ENCODE measurements at places on chromosomes 5 and 9. TPM values are rescaled to one million over a fixed set of nuclear protein-coding genes. Genes with fewer than 3 reads are reported as not detected.

DNA sequence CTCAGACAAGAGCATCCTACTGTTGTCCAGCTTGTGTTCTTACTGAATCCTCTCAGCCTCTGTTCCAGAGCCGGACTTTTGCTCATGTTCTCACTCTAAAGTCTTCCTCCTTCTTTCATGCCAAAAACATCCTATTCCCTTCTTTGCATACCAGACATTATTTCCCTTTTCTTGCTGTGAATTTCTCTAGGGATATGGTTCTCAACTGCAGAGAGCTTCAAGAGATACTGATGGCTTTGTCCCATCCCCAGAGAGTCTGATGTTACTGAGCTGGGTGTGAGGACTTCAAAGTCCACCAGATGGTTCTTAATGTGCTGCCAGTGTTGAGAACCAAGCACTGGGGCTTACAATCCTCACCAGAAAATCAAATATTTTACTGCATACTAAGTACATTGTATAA is 98.6 kb upstream of the FER start:
- DNase-seq: no peak

- no peak for DNase-seq
Measured at GRCh38 chr5:53871775-53872174, 311.3 kb downstream of the NDUFS4 start.

- no peak for DNase-seq
Measured at GRCh38 chr9:109771087-109771486, 8.9 kb upstream of the PALM2AKAP2 start.

Gene GHR
- total RNA-seq: 0.28 TPM

- DNase-seq: no peak
Measured at GRCh38 chr5:107958861-107959260, 288.1 kb upstream of the EFNA5 start.

GRCh38 chr9:124264823-124265233 is 7.1 kb downstream of the NEK6 start:
- DNase-seq: no peak

GRCh38 chr5:14168793-14169262 is 25.7 kb downstream of the TRIO start:
- no peak for DNase-seq

DNA sequence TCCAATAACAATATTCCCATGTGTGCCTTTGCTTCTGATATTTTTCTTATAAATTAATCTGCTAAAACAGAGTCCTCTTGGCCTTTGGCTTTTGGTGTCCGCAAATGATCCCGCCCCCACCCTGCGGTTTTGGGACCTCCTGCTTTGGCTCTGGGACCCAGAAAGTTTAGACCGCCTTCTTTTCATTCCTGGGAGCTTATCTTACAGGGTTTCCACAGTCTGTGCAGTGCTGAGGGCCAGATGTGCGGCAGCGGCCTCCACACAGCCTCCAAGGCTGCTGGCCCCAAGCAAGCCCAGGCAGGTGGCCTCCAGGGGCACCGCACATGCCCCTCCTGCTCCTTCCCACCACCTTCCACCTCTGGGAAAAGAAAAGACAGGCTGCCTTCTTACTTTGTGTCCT is 191.5 kb downstream of the ERCC6L2 start:
- DNase-seq: no peak

GRCh38 chr5:154756009-154756867 is 1.1 kb downstream of the LARP1 start:
- DNase-seq: peak; percentile 71

GRCh38 chr9:91395553-91396471 is 27.8 kb downstream of the NFIL3 start:
- DNase-seq: no peak
